ENCODE measurements at places on chromosomes 6 and 20. TPM values are rescaled to one million over a fixed set of nuclear protein-coding genes. Genes with fewer than 3 reads are reported as not detected.

Gene TSHZ2
- total RNA-seq = 51.9 TPM

DNA sequence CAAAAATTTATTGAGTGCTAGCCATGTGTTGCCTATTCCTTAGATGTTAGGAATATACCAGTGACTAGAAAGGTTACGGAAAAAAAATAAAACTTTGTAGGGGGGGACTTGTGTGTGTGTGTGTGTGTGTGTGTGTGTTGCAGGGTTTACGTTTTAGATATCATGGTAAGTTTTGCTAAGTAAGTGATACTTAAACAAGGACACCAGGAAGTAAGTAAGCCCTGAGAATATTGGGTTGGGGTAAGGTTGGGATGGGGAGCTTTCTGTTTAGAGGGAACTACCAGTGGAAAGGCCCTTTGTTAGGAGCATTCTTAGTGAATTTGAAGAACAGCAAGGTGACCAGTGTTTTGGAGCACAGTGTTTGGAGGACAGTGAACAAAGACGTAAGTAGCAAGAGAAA lies 30.3 kb downstream of the NCOA3 start:
- no peak for DNase-seq

Gene TPX2
- total RNA-seq = not detected

- DNase-seq = no peak
These were observed 102.5 kb downstream of the NOL4L start for GRCh38 chr20:32482442-32483261.

DNA sequence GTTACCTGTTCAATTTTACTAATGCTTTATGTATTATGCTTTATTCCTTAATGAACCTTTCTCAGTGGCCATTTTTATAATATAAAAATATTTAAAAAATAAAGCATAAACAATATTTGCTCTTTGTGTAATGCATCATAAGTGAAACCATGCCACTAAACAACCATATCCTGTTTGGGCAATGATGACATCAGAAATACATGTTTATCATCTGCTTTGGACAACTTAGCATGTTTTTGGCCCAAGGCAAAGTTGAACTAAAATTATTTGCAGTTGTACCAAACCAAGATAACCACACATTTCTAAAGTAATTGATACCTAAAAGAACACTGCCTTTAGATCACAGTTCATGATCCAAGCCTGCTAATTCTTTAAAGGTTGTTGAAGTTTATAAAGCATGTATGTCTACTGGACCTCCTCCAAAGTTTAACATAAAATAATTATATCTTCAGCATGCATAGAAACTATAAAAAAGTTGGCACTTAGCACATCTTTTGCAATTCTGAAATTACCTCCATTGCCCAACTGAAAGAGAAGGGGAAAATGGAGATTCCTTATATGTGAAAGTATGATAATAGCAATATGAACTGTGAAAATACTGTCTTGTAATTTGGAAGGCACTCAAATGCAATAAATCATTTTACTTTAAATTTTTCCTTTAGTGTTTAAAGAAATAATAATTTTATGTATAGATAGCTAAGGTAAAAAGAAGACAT lies 325.6 kb upstream of the RUNX2 start:
- DNase-seq = no peak

Gene SAMD10
- total RNA-seq = not detected

Gene MYL9
- total RNA-seq = 717 TPM

DNA sequence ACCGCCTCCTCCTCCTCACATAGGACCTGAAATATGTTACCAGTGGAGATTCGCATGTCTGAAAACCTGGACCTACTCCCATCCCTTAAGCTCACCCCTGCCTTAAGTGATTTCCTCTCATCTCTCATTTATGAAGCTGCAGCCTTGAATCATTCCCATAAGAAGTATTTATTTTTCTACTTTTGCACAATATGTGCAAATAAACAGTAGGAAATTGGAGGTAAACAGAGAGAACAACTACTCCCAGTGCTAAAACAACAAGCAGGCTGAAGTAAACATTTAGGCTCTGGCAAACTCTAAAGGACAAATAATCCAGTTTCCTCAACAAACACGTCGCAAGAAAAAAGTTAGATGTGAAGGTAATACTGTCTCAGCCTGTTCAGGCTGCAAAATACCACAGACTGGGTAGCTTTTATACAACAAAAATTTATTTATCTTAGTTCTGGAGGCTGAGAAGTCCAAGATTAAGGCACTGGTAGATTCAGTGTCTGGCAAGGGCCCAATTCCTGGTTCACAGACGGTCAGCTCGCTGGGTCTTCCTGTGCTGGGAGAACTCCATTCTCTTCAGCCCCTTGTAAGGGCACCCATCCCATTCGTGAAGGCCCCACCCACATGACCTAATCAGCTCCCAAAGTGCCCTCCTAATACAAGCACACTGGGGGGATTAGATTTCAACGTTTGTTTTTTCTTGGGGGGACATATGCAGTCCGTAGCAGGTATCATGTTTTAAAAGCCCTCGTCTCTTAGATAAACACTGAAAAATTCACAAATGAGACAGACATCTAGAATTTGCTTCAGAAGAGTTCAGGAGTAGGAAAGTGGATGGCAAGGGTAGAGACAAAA lies 15.6 kb downstream of the SPATA2 start:
- DNase-seq = no peak

GRCh38 chr6:81376745-81377144 lies 375.7 kb downstream of the TENT5A start:
- no peak for DNase-seq

DNA sequence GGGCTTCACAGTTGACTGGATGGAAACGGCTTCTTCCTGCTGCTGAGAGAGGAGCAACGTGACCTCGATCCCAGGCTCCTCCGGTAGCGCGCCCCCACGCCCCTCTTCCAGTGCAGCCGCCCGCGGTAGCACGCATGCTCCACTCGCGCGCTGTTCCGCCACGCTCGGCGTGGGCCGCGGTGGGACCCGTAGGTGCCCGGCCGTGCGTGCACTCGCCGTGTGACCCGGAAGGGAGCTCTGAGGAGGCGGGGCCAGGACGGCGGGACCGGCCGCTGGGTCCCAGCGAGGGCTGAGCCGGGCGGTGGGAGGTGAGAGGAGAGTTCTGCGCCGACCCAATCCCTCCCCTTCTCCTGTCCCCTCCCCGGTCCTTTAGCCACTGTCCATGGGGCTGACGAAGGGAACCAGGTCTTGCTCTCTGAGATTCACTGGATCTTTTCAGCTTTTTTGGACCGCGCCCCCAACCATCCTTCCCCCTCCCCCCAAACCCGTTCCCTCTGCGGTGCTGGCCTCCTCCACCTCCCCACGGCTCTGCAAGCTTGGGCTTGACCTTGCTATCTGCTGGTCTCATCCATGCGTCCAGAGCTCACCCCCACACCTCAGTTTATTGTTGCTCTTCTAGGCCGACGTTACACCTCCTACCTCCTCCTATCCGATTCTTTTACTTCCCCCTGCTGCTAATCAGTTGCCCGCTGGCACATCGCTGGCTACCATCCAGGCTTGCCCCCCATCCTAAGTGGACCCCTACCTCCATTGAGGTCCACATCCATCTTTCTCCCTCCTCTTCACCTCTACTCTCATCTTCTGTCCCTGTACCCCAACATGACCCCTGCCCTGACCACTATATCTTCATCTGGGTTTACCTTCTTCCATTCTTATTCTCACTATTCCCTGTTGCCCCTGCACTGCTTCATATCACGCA lies at the start of gene CUL9:
TSS of gene CUL9 (plus strand) at position 255 of the 919 bp plus-strand sequence. CDS start 2,115 bp downstream, outside the sequence.
- no peak for DNase-seq

Gene FABP7
- not detected for total RNA-seq

GRCh38 chr20:7975851-7976414 lies 35.7 kb upstream of the HAO1 start:
- DNase-seq = no peak

DNA sequence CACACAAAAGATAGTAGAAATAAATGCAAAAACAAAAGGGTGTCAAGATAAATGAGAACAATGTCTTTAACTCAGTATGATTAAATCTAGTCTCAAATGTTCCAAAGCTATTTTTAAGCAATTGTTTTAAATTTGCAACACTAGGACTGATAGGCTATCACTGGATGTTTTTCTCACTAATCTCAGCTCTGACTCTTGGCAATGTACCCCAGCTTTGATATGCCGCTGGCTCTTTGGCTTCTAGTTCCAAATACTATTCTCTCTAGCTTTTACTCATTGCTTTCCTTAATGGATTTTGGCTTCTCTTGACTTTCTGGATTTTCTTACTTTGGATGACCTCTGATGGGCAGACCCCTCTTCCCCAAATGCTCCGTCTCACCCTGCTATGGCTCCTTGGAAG lies 116.0 kb upstream of the SLC35B3 start:
- DNase-seq = no peak

Data from ascending aorta (tissue), 2 donors.